ENCODE measurements at places on chromosomes 6 and 20.
A peak's percentile ranks its signal among the peaks of the same experiment; 100 is the strongest.

DNA sequence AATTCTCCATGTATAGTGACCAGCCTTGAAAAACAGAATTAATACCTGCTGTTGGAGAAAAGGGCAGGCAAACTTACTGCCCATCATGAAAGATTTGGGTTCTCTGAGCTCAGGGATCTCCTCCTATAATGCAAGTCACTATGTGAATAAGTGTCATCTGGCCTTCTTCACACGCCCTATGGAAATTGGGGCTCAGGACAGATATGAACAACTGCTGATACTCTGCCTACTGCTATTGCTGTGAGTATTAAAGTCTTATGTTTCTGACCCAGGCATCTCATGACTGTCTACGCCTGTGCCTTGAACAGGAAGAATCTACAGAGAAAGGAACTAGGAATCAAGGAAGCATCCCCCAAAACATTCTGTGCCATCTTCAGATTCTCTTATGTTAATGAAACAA is 226.1 kb downstream of the SOD2 start:
- DNase-seq, result no peak

GRCh38 chr20:13017883-13018535 is 9.2 kb downstream of the SPTLC3 start:
- DNase-seq, result no peak

- DNase-seq, result no peak
Measured at GRCh38 chr6:4287372-4287771, 152.0 kb upstream of the ECI2 start.

GRCh38 chr6:54959820-54960219 is 113.2 kb downstream of the FAM83B start:
- no peak for DNase-seq

- no peak for DNase-seq
Measured at GRCh38 chr20:1809611-1810510, 85.3 kb upstream of the SIRPA start.

DNA sequence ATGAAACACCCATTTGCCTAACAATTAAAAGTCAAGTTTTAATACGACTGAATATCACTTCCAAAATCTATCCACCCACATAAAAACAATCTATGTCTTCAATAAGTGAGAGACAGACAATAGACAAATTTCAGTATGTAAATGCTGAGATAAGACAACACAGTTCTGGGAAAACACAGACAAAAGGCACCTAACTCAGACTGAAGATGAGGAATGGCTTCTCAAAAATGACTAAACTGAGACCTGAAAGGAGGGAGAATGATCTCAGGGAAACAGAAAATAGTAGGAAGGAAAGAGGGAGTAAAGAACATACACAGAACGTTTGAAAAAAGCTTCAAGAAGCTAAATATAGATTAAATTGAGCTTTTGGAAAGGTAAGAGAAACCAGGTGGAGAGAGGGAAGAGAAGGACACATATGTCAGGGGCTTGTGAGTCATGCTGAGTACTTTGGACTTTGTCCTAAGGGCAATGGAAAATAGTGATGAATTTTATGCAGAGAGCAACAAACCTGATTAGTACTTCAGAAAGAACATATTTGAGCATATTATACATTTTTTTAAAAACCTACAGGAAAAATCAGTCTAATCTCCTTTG is 16.1 kb downstream of the LMBRD1 start:
- no peak for DNase-seq

DNA sequence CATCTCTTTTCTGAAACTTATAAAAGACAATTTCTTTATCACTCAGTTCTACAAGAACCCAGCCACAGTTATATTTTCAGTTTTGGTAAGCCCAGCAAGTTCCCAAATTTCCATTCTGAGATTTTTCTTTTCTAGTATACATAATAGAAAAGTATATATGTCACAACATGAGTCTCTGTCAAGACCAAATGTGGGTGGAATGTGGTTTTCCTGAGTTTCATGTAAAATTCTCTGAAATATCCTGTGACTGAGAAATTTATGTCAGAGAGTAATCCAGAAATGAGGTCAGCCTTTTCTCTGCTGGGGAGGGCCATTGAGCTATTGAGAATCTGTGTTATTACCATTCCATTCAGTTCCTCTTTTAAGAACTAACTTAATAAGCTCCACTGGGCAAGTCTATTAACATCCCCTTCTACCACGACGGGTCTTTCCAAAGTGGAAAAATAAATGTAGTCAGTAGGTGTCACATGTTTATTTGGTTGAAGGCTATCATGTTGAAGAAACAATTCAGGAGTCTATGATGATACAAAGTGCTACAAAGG is 100.7 kb upstream of the HMGN3 start:
- DNase-seq, result no peak

- DNase-seq, result no peak
Measured at GRCh38 chr20:54209216-54209813, 1.4 kb downstream of the PFDN4 start.

DNA sequence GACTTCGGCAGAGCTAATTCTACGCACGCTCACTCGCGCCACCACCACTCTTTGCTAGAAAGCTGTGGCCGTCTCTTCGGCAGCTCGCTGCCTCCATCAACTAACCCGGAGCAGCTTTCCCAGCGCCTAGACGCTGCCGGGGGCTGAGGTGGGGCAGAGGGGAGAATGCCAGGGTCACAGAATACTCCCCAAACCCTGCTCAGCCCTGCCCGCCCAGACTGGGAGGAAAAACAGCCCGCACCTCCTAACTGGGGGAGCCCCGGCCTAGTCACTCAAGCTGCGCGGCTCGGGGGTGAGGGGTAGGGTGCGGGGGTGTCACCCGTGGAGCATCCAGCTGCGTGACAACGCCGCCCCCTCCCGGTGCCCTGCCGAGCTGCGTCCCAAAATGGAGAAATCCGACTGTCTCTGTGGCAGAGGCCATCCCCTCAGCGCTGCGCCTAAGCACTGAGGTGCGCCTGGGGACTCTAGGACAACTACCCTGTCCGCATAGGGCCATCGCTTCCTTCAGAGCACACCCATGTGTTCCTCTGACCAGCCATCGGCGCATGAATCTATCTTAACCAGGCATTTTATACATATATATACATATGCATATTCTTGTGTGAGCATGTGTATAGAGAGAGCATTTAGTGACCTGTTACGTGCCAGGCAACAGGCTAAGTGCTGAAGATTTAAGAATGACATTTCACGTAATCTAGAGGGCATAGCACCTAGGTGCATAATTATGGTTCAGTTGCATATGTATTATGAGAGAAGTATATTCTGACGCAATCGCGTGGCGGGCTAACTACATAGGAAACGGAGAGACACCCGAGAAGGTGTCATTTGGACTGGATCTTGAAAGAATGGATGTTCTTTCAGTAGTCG is 1.5 kb upstream of the TENT5A start:
- DNase-seq, result peak; percentile 82

DNA sequence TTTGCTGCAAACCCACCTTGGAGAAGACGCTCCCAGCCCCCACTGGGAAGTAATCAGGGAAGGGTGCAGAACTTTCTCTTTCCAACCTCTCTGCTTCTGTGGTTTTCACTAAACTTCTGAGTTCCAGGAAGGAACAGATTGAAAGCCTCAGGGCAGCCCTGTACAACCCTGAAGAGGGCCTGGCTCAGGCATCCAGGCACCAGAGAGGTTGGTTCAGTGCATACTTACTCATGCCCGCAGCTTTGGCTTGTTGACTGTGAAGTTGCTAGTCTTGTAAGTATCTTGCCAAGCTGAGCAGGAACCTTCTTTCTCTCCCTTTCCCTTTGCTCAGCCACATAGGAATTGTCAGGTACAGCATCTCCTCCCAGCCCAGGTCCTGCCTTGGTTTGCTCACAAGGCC is 272.2 kb upstream of the FOXQ1 start:
- DNase-seq, result no peak

GRCh38 chr20:36175016-36175415 is 20.5 kb downstream of the EPB41L1 start:
- no peak for DNase-seq

GRCh38 chr6:128882560-128882959 is 378 bp upstream of the LAMA2 start:
- no peak for DNase-seq

GRCh38 chr6:163300838-163301237 is 113.7 kb upstream of the QKI start:
- DNase-seq, result no peak

- DNase-seq, result no peak
Measured at GRCh38 chr6:39765508-39766065, 26.6 kb upstream of the DAAM2 start.

GRCh38 chr20:64160118-64160517 is 4.1 kb upstream of the MYT1 start:
- no peak for DNase-seq

DNA sequence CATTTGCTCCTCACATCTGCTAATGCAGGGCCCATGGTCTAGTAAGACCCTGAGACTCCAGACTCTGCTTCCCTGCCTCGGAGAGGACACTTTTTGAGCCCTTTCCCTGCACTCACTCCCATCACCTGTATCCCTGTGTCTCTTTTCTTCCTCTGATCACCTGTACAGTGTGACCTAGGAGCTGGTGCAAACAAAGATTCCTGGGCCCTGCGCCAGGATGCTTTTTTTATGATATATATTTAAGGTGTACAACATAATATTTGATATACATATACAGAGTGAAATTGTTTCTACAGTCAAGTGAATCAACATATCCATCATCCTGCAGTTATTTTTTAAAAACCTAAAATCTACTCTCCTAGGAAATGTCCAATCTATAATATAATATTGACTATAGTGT is 355.4 kb downstream of the MAFB start:
- DNase-seq, result no peak

Data from activated gamma-delta T cell treated with Interleukin-2 at 50 U/mL for 16 hours (primary cell).